NCI-H446 (cell line): ENCODE measurements at places on chromosomes 1 and 21.

- DNase-seq: no peak
These were observed 13.9 kb upstream of the PRELP start for GRCh38 chr1:203461717-203462116.

DNA sequence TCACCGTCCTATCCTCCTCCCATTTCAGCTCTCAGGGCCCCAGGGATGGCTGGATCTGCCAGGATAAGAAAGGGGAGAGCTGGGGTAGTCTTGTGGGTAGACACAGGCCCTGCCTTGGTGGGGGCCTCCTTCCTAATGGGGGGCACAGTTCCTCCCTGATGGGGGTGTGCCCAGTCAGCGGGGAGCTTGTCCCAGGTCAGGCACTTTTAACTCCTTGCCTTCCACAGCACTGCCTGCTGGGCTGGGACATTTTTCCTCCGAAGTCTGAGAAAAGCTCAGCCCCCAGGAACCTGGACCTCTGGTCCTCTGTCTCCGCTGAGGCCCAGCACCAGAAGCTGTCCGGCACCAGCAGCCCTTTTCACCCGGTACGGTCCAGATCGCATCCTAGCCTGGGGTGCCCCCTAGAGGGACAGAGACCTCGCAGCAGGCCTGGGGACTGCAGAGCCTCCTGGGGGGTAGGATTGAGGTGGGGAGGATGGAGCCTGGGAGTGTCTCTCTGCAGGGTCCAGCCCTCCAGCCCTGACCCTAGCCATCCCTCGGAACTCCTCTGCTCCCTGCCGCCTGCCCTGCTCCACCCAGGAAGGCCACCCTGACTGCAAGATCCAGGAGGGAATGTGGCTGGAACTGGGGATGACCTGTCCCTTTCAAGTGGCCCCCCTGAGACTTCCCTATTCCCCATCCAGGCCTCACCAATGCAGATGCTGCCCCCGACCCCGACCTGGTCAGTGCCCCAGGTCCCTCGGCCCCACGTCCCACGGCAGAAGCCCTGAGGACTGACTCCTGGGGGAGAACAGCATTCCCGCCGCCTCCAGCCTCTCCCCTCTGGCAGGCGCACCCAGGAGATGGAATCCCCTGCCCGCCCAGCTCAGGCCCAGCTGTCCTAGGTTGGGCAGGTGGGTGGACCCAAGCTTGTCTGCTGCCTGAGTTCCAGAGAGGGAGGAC is 12.0 kb downstream of the MIIP start:
- peak; percentile 35 for DNase-seq

- no peak for DNase-seq
These were observed 61.8 kb downstream of the RGS13 start for GRCh38 chr1:192697771-192698170.

- peak; percentile 58 for DNase-seq
These were observed 29.4 kb upstream of the KCNA10 start for GRCh38 chr1:110548381-110548780.

GRCh38 chr1:145935708-145936107 is 8.4 kb upstream of the RBM8A start:
- no peak for DNase-seq

DNA sequence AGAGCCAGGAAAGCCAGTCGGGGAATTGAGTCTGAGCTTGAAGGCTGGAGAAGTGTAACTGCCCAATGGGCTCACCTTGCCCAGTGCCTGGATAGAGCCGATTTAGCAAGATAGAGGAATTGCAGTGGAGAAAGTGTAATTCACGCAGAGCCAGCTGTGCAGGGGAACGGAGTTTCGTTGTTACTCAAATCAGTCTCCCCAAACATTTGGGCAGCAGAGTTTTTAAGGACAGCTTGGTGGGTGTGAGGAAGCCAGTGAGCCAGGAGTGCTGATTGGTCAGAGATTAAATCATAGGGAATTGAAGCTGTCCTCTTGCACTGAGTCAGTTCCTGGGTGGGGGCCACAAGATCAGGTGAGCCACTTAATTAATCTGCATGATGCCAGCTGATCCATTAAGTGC is 28.4 kb upstream of the NLRP3 start:
- no peak for DNase-seq

DNA sequence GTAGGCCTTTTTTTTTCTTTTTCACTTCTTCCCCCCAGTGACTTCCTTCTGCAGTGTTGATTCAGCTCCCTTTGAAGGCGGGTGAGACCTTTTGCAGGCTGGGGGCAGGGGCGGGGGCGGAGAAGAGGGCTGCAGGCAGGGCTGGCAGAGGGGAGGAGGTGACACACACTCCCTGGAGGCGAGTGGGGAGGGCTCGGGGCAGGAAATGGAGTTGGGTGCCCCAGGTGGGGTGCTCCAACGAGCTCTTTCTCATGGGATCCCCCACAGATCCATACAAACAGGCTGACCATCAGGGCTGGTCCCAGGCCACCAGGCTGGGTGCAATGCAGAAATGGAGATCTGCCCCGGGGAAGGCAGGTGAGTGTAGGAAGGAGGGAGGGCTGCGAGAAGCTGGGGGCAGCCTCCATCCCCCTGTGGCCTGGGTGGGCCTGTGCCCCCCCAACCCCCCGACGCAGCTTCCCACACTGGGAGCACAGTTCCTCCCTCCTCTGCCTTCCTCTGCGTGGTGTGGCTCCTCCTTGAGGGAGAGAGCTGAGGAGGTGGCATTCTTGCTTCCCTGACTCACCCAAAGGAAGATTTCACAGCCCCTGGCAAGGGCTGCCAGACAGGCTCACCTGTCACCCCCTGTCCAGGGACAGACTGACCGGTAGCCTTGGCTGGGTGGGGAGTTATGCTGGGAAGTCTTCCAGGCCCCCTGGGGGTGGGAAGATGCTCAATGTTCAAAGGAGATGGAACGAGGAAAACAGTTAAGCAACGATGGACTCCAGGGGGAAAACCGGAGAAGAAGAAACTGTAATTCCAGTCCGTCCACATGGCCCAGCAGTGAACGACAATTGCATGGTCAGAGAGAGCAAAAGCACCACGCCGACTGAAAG is 7.1 kb upstream of the ITGB2 start:
- DNase-seq: no peak

DNA sequence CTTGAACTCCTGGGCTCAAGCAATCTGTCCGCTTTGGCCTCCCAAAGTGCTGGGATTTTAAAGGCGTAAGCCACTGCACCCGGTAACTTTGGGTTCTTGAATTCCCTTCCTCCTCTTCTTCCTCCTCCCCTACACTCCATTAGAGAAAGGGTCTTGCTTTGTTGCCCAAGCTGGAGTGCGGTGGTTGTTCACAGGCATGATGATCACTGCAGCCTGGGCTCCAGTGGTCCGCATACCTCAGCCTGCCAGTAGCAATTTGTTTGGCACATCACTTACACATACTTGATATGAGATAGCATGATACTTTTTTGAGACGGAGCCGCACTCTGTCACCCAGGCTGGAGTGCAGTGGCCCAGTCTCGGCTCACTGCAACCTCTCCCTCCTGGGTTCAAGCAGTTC is 2.2 kb downstream of the DEGS1 start:
- no peak for DNase-seq

GRCh38 chr21:45329261-45330074 is 41.8 kb upstream of the POFUT2 start:
- DNase-seq: no peak

DNA sequence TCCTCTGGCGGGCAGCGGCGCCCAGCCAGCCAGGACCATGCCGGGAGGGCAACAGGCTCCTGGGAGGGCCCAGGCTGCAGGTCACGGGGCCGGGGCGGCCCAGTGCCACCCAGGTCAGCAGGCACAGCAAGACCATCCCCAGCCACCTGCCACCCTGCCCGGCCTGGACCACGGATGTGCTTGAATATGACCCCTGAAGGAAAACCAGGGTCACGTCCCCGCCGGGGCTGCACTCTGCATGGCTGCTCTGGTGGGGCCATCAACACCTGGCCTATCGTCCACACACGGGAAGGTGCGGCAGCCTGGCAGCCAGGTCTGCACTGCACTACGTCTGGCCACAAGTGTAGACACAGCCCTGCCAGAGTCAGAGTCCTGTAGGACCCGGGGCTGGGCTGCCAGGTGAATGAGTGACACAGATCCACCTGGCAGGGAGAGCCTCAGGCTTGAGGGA is 6.9 kb downstream of the WNT9A start:
- no peak for DNase-seq

DNA sequence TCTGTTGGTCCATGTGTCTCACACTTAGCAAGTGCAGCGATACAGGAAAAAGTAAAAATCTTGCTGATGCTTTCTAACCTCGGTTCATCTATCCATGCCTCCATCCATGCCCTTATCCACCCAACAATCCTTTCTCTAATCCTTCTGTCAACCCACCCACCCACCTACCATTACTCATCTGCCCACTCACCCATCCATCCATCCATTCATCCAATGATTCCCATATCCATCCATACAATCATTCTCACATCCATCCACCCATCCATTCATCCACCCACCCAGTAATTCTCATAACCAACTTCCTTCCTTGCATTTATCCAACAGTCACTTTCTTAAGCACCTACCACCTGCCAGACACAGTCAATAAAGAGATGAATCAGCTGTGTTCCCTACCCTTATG is 6.1 kb upstream of the IGSF21 start:
- DNase-seq: no peak

- no peak for DNase-seq
These were observed 21.5 kb upstream of the SLC25A34 start for GRCh38 chr1:15714406-15715136.

DNA sequence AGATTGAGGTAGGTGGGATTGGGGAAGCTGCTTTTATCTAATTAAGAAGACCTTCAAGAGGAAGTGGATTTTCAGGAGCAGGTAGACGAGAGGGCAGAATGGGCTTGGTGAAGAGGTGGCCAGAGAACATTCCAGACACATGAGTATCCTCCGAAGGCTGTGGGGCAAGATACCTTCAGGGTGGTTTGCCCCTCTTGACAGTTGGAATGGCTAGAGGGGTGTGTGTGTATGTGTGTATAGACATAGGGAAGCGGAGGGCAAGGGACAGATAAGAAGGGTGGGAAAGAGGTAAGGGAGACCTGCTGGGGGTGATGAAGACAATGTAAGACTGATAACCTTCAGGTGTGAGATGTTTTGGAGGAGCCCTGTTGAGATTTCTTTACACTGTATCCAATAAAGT is 46.8 kb upstream of the TSPAN2 start:
- no peak for DNase-seq

GRCh38 chr1:45001011-45001481 is 10.1 kb downstream of the HECTD3 start:
- no peak for DNase-seq

GRCh38 chr1:8962812-8963530 is 17.3 kb downstream of the CA6 start:
- no peak for DNase-seq

DNA sequence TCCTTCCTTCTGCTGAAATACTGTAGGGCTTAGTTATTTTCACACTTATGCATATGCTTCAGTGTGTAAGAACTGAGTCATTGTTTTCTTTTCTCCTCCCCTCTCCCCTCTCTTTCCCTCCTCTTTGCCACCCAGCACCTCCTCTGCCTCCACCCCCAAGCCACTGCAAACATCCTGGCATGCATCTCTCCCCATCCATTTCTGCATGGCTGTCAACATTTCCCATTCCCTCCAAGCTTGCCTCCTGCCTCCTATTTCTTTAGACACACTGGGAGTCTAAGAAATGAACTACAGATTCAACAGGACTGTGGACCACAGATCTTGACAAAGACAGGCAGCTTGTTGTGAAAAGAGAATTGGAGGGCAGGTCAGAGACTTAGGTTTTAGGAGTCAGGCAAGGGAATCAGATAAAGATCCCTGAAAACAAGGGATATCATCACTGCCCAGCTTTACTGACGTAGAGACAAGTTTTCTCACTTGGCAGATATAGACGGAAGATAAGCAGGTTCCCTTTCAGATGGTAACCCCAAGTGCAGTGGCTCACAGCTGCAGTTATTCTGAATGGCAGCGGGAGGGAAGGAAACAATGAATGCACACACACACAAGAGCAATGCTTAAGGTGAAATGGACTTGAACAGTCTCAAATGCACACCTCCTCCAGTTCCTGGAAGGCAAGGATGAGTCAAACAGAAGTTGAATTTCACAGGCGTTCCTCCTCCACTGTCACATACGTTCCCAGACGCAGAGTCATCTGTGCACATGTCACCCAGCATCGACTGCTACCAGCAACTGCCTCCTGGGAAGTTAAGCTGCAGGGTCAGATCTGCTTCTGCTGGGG is 56.1 kb downstream of the HIVEP3 start:
- DNase-seq: no peak

GRCh38 chr1:198116069-198116468 is 40.7 kb upstream of the NEK7 start:
- DNase-seq: no peak

DNA sequence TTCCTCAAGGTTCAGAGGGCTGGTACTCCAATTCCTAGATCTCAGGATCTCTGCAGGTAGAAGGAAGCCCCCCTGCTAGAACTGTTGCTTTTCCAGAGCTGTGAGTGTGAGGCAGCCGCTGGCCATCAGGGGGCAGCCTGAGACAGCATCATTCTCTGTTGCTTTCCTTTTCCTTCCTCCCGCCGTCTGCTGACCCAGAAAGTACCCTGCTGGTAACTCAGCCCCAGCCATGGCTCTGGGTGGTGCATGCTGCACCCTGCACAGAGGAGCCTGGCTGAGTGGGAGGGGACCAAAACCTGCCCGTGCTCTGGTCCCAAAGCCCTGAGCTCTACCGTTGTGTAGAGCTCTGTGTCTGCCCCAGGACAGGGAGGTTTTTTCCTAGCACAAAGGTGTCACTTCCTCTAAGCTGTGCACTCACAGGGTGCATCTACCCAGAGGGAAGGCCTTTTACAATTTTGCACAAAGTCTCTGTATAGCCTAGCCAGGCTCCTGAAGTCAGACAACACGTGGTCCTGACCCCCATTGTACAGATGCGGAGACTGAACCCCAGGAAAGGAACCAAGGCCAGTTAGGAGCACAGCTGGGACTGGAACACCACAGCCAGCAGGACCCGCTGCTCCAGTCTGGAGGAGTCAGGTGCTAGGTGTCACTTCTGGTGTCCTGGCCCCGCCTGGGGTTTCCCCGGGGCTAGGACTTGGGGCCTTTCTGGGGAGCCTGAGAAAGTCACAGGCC is 5.6 kb upstream of the FAM131C start:
- peak; percentile 44 for DNase-seq

DNA sequence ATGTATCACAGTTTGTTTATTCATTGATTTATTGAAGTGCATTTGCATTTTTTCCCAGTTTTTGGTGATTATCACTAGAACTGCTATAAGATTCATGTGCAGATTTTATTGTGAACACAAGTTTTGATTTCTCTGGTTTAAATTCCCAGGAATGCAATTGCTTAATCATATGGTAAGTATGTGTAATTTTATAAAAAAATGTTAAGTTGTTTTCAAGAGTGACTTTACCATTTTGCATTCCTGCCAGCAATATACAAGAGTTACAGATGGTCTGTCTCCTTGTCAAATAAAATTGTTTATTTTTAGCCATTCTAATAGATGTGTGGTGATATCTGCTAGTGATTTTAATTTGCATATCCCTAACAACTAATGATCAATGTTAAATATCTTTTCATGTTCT is 127.3 kb upstream of the APP start:
- DNase-seq: no peak

DNA sequence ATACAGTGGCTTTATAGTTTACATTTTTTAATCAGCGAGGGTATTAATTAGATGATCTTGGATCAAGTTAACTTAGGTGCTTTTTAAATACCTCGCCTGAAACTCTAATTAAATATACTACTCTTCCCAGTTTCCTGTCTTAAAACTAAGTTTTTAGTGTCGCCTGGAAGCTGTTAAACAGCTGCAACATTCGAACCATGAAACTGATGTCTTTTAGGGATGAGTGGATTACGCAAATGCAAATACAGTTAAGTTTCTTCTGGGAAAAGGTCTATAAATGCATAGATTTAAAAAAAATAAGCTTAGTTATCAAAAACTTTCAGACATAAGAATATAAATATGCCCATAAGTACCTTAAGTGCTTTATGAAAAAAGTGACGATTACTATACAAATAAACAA is 228.3 kb downstream of the PTPRC start:
- DNase-seq: no peak

GRCh38 chr21:46437511-46437910 is 21.2 kb upstream of the DIP2A start:
- no peak for DNase-seq
